ENCODE measurements at places on chromosomes 13 and 19. TPM values are rescaled to one million over a fixed set of nuclear protein-coding genes. Genes with fewer than 3 reads are reported as not detected.

DNA sequence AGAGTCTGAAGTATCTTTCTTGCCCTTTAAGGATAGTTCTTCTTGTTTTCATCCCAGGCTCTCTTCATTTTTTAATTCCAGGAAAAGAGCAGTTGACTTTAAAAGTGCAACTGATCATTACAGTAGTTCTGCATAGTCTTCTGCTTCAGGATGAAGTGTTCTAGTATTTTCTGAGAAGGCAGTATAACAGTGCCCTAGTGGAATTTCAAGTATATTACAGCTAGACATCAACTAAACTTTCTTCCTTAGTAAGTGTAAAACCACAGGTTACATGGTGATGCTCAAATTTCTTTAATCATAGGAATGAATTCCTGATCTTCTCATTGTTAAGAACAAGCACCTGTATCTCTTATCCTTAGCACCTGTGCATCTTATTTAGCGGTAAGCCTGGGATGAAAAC lies 10.9 kb downstream of the NUFIP1 start:
- no peak for DNase-seq
- H3K4me3 ChIP-seq, result no peak overlapping the region
- H3K36me3 ChIP-seq, result peaks cover 14% of the 10 kb centered on the region
- no peaks in the 10 kb centered on the region for H3K27me3 ChIP-seq

GRCh38 chr13:19152403-19152802 lies 29.2 kb downstream of the TUBA3C start:
- no peaks in the 10 kb centered on the region for H3K36me3 ChIP-seq

DNA sequence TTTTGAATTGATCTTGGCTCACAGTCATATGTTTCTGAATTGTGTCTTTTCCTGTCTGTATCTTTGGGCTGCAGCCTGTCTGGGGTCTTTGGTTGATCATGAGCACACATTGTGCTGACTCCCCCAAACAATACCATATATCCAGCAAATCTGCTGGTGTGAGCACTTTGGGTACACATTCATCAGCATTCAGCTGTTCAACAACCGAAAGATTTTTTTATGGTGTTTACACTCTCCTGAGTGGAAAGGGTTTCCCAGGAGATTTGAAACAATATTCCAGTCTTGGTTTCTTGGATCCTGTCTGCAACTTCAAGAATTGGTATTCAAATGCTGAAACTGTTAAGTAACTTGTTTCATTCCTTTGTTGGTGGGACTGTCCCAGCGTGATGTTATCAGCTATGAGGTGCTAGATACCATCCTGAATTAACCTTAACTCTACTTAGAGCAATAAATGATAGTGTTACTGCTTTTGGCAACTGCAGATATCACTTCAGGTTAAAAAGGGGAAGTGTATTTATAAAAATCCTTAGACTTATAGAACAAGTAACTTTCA lies 78.4 kb upstream of the DIAPH3 start:
- H3K4me1 ChIP-seq, result no peaks in the 10 kb centered on the region
- no peak for DNase-seq
- no peak overlapping the region for H3K27ac ChIP-seq
- H3K27me3 ChIP-seq, result no peaks in the 10 kb centered on the region
- H3K4me3 ChIP-seq, result no peak overlapping the region
- no peaks in the 10 kb centered on the region for H3K36me3 ChIP-seq

GRCh38 chr19:4359627-4360000 lies 16.3 kb downstream of the MPND start:
- H3K27ac ChIP-seq, result no peak overlapping the region
- no peak for DNase-seq
- peaks cover 21% of the 10 kb centered on the region for H3K36me3 ChIP-seq
- H3K4me3 ChIP-seq, result no peak overlapping the region
- H3K4me1 ChIP-seq, result no peaks in the 10 kb centered on the region
- H3K27me3 ChIP-seq, result no peaks in the 10 kb centered on the region

DNA sequence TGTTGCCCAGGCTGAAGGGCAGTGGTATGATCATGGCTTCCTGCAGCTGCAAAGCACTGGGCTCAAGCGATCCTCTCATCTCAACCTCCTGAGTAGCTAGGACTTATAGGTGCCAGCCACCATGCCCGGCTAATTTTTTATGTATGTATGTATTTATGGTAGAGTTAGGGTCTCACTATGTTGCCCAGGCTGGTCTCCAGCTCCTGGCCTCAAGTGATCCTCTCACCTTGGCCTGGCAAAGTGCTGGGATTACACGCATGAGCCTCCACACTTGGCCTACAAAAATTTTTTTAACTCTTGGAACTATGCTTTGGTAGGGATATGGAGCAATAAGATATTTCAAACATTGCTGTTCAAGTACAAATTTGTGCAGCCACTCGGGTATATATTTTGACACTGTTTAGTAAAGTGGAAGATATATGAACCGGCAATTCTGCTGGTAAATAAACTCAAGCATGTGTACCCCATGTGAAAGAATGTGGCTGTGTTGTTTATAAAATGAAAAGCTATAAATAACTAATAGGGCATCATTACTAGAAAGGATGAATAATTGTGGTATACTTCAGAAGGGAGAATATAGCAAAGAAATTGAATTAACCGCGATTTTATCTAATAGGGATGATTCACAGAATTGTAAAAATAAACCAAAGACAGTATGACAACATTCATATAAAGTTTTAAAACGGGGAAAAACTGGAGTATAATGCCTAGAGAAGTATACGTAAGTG lies 1.1 kb downstream of the ZNF566 start:
- peak overlapping the region; percentile 93 for H3K27ac ChIP-seq
- H3K4me1 ChIP-seq, result peaks cover 24% of the 10 kb centered on the region
- H3K36me3 ChIP-seq, result no peaks in the 10 kb centered on the region
- no peak for DNase-seq
- peak overlapping the region; percentile 99 for H3K4me3 ChIP-seq
- H3K27me3 ChIP-seq, result no peaks in the 10 kb centered on the region

The MISP gene
- total RNA-seq, result not detected
